Left lobe of liver (tissue), 2 donors: ENCODE measurements at places on chromosomes 11 and 22. TPM values are rescaled to one million over a fixed set of nuclear protein-coding genes. Genes with fewer than 3 reads are reported as not detected.
A peak's percentile ranks its signal among the peaks of the same experiment; 100 is the strongest.

Gene PPFIA1
- 21.9 TPM for total RNA-seq

Gene CFAP300
- not detected for total RNA-seq

Gene BBOX1
- total RNA-seq, result 22.6 TPM

Gene HRAS
- 12.9 TPM for total RNA-seq

Gene MYOD1
- not detected for total RNA-seq

Gene PRODH
- 35.6 TPM for total RNA-seq

Gene PUS3
- total RNA-seq, result 19.1 TPM

DNA sequence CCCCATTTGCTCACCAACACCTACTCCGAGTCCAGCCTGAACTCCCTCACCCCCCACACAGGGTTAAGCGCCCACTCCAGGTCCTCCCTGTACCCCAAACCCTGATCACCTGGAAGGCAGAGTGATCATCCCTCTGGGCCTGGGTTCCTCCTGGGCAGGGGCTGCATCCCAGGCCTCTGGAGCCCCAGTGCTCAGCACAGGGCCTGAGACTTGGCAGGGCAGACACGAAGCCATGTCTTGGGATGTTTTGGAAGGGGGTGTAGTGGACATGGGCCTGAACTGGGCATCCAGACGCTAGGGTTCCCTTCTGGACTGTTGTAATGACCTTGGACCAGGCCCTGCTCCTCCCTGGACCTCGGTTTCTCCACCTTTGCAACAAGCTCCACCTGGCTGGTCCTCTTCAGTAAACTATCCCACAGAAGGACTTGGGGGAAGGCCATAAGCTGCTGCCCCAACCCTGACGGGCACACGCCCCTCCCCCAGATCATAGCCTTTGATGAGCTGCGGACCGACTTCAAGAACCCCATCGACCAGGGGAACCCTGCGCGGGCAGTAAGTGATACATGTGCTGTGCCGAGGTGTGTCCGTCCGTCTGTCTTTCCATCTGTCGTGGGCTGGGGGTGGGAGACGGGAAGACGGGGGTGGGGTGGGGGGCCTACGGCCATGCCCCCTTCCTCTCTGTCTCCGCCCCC, 3.9 kb downstream of the CNIH2 start:
- DNase-seq, result no peak

DNA sequence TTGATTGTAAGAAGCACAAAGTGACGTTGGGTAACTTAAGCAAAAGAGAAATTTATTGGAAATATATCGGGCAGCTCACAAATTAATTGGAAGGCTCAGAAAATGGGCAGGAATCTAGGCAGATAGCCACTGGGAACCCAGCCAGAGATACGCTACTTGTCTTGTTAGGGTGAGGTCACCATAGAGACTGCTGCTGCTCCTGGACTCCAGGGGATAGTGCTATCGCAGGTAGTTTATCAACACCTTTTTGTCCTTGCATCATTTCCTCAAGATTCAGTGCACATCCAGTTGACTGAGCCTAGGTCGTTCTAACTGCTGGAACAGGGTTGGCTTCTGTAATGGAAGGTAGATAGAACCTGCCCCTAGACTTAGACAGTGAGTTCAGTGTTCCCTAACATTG, 19.6 kb downstream of the AMOTL1 start:
- peak; percentile 65 for DNase-seq

DNA sequence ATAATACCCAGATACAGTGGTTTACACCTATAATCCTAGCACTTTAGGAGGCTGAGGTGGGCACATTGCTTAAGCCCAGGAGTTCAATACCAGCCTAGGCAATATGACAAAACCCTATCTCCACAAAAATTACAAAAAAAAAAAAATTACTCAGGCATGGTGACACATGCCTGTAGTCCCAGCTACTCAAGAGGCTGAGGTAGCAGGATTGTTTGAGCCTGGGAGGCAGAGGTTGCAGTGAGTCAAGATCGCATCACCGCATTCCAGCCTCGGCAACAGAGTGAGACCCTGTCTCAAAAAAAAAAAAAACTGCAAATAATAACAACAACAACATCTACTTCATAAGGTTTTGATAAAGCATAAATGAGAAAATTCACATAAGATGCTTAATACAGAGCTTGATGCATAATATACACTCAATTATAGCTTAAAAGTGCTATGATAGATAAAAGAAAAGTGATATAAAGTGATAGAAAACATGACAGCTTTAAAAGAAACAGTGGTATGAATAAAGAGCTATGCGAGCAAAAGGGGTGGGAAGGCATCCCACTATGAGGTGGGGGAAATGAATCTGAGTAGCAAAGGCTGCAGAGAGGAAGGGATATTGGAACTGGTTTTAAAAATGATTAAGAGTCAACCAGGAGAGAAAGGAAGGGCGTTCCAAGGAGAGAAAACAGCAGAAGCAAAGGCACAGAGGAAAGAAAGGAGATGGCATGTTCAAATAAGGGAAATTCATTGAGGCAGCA, 197.6 kb downstream of the KIF18A start:
- no peak for DNase-seq

- DNase-seq, result no peak
Measured at GRCh38 chr22:46934746-46935491, 172.5 kb downstream of the TBC1D22A start.

GRCh38 chr11:12318791-12319438, 58.5 kb upstream of the PARVA start:
- DNase-seq, result no peak

DNA sequence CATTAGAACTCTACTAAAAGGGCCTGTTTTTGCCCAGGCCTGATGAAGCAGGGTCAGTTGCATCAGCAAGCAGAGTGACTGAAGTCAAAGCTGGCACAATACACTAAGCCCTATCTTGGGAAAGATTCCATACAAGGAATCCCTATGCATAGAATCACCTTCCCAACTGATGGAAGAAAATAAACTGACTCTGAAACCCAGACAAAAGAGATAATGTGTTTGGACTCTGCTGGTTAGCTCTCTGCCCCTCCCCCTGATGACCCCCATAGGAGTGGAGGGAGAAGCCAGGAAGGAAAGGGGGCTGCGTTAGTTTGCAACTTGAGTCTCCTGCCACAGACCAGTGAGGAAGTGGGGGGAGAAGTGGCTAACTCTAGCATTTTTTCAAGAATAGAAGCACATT, 32.9 kb downstream of the GALNT18 start:
- no peak for DNase-seq

DNA sequence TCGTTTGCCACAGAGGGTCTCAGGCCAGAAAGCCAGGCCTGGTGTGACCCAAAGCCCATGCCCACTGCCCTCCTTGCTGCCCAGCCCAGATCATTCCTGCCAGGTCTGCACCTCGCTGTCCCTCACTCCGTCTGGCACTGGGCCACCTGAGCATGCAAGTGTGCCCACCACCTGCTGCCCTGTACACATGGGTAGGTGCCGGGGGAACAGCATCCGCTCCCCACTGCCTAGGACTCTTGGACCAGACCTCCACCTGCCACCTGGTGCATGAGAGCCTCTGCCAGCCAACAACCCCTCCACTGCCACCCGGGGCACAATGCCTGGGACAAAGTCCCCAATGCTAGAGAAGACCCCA, 12.5 kb downstream of the MGAT3 start:
- no peak for DNase-seq

DNA sequence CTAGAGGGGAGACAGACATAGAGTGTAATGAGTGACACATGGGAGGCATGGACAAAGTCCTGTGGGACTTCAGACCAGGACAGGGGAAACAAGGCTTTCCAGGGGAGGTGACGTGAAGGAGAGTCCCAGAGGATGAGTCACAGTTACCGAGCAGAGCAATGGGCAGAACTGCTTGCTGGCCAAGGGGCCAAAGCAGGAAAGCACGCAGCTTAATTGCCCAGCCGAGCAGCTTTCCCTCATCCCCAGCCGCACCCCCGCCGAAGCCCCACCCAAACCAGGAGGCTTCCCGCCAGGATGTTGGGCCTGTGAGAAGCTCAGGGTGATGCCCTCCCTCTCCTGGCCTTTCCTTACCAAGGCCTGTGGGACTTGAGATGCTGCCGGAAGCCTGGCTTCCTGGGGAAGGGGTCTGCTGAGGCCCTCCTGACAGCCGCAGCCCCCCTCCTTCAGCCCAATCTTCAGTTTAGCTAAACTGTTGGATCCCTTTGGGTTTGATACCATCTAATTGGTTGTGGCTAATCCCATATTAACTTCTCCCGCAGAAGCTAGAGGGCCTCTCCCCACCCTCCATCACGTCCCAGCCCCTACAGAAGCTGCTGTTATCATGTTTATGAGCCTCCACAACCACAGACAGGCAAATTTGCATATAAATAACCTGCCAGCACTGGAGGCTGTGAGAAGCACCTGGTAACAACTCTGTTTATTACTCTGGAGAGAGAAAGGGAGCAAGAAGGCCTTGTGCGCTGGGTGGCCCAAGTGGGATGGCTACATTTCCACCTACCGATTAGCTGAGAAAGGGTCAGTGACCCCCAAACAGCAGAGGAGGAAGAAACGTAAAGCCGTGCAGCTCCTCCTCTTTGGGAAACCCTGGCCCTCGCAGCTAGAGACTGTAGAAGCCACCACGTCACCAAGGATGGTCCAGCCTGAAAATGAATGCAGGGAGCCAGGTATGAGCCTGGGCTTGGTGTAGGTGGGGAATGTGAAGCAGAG, 80.0 kb downstream of the TRIM29 start:
- DNase-seq, result peak; percentile 34

DNA sequence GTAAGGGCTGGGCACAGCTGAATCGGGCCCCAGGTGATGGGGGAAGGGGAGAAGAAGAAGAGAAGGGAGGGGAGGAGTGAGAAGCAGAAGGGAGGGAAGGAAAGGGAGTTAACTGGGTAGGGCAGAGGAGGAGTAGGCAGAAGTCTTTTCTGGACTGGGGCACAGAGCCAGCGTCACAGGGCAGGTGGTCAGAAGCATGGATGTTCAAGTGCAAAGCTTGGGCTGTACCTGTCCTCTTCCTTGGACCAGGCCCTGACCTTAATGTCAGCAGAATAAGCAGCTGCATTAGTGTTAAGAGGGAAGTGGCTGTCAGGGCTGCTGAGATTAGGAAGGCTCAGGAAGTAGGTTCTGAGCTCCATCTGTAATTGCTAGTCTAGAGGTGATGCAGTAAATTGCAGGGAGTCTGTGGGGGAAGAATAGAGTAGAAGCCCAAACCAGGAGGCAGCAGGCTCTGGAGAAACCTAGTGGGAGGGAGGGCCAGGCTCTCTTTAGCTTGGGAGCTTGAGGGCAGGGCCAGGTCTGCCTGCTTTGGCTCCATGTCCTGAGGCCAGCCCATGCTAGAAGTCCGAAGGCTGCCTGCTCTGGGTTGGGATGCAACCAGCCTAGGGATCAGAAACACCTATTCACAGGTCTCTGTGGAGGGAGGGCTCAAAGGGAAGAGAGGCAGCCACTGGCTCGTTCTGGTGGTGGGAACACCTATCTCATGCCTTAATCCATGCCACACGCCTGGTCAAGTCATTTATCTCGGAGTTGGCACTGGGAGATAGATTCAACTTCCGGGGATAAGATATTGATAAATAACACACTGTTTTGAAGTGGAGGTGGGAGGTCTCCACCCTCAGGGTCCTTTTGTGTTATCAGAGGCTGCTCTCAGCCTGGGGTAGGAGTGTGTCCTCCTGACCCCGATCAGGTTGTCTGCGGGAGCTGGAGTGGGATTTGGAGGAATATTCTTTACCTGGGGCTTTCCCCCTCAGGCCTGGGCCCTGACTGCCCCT, 1.7 kb upstream of the UCP3 start:
- DNase-seq, result no peak
